ENCODE measurements at places on chromosomes 13 and 19.

DNA sequence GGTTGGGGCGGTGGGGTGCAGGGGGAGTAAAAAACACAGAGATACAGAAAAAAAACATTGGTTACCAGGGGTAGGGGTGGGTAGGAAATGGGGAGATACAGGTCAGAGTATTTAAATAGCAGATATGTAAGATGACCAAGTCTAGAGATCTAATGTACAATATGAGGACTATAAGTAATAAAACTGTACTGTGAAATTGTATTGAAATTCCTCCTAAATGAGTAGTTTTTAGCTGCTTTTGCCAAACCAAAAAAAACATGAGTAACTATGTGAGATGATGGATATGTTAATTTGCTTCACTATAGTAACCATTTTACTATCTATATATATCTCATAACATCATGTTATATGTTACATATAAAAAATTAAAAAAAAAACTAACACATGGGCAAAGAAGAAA, 29.6 kb downstream of the VWA8 start:
- no peak for DNase-seq

- DNase-seq = no peak
These were observed 24.1 kb downstream of the UPF1 start for GRCh38 chr19:18855647-18856384.

DNA sequence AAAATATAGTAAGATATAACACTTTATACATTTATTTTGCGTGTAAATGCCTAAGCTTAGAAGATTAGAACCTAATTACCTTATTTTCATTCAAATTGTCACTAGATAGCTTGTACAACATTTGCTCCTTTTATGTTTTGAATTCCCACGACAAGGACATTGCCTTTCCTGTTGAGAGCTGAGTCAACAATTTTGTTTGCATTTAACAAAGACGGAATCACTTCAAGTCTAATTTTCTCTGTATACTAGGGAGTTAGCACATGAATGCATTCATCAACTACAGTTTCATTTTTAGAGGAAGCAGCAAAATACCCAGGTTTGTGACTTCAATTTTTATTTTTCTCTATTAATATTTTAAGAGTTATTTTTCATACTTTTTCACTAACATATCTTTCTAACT, 48.7 kb upstream of the PCCA start:
- no peak for DNase-seq

DNA sequence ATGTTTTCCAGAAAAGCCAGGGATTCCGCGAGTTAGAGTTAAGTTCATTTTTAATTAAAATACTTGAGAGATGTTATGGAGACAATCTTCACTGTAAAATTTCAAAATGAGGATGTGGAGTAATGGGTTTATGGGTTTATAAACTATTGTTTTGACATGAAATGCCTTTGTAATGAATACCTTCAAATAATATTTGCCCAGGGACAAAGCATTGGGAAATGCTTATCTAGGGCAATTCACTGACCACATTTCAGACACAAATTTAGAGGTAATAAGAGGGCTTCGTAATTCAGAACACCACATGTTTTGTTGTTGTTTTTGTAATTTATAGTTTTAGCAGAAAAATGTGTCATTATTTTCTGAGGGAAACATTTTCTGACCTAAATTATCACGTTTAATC, 241.1 kb upstream of the ATXN8OS start:
- DNase-seq = no peak

- no peak for DNase-seq
These were observed 284.7 kb downstream of the TSHZ3 start for GRCh38 chr19:31064491-31064890.

DNA sequence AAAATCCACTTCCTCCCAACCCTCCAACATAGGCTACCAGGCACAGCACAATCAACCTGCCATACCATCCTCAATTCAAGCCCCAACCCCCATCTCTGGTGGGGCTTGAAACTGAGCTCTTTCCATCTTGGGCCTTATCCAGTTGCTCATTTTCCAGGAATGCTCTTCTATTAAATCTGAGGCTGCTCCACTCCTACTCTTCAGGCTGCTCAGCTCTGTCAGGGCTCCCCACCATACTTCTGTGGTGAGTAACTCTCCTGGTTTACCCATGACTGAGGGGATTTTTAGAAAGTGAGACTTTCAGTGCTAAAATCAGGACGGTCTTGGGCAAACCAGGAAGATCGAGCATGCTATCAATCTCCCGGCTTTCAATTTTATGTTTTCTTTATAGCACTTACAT, 512.8 kb downstream of the LMO7 start:
- peak; percentile 48 for DNase-seq

DNA sequence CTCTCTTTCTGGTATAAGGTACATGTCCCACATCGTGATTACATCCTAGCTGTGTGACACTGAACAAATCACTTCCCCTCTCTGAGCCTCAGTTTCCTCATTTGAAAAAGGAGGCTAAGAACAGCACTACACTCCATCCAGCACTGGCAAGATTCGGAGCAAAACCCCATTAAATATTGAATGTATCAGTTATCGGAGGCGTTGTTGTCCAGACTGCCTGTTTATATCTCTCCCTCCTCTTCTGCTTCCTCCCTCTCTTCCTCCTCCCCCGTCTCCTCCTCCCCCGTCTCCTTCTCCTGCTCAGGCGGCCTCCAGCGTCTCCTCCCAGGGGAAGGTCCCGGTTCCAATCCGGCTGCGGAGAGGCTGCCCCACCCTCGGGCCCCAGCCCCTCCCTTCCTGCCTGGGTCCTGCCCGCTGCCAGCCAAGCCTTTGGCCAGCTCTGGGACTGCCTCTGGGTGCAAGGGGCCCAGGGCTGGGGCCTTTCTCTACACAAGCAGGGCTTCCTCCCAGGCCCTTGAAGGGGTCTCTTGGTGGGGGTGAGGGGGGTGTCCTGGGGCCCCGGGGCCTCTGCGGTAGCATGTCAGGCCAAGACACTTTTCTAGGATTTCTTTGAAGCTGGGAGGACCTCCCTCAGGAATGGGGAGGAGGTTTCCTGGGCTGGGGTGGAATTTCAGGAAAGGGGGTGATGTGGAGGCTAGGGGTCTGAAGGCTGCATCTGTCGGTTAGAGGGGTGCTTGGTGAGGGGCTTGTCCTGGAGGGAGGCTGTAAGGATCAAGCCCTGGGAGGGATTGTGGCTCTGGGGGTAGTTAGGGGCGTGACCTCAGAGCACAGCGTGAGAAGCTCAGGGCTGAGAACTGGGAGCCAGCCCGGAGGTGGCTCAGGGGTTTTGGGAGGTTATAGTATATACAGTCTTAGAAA, 1.9 kb downstream of the RRAS start:
- DNase-seq = peak; percentile 89

DNA sequence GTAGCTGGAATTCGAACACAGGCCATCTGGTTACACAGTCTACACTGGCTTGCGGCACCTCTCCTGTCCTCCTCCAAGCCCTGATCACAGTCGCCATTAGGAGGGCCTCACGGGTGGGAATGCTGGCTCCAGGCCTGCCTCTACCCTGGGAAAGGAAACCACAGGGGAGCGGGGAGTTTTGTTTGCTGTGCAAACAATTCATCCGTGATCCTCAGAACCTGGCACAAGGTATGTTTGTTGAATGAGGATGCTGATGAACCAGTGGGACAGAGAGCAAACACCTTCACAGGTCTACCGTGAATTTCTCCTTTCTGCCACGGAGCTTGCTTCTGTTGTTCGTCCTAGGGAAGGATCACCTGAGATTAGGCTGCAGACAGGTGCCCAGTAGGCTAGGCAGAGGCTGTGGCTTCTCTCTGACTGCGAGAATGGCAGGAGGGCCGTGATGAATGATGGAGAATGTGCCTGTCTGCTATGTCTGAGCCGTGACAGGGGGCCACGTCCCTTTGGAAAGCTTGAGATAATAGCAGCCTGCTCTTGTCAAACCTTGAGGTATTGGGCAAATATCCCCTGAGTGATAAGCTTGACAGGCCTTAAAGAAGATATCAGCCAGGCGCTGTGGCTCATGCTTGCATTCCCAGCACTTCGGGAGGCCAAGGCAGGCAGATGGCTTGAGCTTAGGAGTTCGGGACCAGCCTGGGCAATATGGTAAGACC, 36.7 kb downstream of the PIN1 start:
- no peak for DNase-seq

- DNase-seq = no peak
These were observed 106.7 kb downstream of the PCCA start for GRCh38 chr13:100195568-100195967.

DNA sequence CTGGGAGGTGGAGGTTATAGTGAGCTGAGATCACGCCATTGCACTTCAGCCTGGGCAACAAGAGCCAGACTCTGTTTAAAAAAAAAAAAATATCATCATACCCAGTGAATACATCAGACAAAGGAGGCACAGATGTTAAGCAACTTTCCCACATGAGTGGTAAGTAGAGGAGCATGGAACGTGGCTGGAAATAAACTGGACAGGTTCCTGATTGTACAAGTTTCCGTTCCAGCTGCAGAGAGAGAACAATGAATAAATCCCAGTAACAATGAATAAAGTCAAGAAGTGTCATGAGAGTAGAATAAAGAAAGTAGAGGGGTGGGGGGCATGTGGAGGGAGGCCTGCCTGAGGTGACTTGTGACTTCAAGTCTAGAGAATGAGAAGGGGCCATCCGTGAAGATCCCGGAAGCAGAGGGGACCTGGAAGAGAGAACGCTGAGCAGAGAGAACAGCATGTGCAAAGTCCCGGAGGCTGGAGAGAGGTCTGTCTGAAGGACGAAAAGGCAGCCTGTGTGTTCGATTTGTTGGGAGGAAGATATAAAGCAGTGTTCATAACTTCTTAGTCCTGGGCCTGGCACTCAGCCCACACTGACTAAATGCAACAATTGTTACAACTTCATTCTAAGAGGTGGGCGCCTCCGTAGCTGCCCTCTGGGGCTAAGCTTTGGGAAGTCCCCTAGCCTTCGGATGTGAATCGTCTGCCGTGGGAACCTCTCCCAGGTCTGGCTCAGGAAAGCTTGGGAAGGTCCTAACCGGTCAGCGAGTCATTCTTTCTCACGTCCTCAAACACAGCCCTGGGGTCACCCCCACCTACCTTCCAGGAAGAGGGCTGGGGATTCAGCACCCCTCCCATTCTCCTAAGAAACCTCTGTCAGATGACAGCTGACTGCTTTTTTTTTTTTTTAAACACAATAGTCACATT, 15.3 kb upstream of the ARHGEF18 start:
- DNase-seq = no peak

DNA sequence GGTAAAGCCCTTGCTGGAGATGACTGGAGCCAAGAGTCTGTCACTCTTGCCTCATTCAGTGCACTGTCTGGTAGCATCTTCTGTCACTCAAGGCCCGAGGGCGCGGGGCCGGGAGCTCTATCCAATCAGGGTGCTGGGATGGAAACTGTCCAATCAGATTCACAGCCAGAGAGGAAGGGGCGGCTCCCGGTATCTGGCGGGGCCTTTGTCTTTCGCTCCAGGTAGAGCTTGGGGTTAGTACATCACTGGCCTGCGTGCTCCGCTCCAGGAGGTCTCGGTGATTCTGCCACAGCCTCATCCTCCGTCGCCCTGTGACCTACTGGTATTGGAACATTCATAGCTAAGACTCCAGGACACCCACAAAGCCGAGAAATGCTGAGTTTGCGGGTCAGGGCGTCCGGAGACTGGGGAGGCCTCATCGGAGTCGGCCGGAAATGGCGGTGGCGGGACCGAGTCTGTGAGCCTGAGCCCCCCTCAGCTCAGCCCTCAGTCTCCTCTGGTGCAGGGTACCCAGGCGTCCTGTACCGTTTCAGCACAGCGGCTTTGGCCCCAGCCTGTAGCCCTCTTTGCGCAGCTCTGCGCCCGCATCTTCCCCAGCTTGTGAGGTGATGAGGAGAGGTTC, 20.6 kb upstream of the ZNF430 start:
- DNase-seq = no peak

- DNase-seq = no peak
These were observed 1.5 kb downstream of the ZNF235 start for GRCh38 chr19:44303320-44303719.

DNA sequence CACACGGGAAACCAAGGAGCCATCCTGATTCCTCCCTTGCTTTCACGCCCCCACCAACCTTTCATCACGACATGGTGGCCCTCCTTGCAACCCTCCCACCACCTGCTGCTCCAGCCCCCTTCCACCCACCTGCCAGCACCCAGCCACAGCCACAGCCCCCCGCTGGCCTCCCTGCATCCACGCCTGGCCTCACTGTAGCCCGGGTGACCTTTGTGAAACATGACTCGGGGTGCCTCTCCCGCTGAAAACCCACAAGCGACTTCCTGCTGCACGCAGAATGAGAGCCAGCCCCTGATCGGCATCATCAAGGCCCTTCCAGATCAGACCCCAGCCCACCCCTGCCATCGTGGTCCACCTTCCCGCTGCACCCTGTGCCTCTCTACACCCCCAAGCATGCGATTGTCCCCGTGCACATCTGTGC, 14.9 kb downstream of the POP4 start:
- DNase-seq = no peak

DNA sequence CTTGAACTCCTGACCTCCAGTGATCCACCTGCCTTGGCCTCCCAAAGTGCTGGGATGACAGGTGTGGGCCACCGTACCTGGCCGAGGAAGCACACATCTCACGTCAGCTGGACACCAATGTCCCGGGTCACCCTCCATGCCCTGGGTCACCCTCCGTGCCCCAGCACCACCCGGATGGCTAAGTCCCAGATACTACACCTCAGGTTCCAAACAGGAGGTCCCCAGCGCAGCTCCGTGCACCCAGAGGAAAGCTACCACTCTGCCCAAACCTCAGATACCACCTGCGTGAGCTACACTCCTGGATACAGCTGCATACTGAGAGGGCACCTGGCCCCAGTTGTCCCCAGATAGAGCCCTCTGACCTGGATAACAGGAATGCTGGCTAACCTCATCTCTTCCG, 14.0 kb downstream of the LRRC4B start:
- DNase-seq = no peak

- no peak for DNase-seq
These were observed 12.6 kb downstream of the RB1 start for GRCh38 chr13:48315969-48316650.

DNA sequence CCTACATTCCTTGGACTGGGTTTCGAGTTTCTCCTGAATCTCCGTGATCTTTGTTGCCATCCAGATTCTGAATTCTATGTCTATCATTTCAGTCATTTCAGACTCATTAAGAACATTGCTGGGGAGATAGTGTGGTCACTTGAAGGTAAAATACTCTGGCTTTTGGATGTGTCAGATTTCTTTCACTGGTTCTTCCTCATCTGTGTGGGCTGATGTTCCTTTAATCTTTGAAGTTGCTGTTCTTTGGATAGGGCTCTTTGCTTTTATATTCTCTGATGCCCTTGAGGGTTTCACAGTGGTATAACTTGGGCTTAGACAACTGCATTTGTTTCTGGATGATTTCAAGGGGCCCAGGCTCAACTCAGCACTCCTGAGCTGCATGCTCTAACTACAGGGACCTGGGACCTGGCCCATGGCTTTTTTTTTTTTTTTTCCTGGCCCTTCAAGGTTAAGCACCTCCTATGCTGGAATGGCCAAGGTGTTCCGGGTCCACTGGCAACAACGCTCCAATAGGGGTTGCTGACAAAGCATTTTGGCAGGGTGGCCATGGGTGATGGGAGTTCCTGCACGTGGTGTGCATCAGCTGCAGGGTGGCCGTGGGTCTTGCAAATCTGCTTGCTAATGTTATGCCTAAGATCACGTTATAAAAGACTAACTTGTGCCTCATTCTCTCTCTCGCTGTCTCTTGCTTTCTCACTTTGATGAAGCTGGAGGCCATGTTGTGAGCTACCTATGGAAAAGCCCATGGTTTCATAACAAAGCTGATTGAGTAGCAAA, 5.9 kb upstream of the SIGLEC7 start:
- DNase-seq = no peak
